ENCODE measurements at places on chromosomes 12 and 14. TPM values are rescaled to one million over a fixed set of nuclear protein-coding genes. Genes with fewer than 3 reads are reported as not detected.

GARIN6 gene
- total RNA-seq: not detected

JAG2 gene
- total RNA-seq: 5.0 TPM

DNA sequence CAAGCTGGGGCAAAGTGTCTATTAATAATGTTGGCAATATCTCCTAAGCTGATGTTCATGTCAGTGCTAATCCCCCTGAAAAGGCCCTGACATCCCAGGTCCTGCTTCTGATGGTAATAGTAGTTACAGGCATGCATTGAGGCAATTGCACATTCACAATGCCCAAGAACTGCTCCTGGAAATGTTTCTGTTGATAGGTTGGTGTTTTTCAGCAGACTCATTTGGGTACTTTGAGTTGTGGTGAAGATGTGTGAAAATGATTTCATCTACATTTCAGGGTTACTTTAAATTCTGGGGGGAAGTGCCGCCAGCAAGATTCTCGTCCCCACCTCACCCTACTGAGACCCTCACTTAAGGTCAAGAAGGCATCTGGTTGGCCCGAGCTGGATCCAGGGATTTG lies 92.9 kb downstream of the BBS10 start:
- DNase-seq: no peak

- DNase-seq: no peak
Observed at GRCh38 chr12:44314007-44314500, 478.2 kb downstream of the TMEM117 start.

CACNA1C gene
- 1.2 TPM for total RNA-seq

GRCh38 chr14:92413379-92413778 lies 90.4 kb downstream of the SLC24A4 start:
- no peak for DNase-seq

DNA sequence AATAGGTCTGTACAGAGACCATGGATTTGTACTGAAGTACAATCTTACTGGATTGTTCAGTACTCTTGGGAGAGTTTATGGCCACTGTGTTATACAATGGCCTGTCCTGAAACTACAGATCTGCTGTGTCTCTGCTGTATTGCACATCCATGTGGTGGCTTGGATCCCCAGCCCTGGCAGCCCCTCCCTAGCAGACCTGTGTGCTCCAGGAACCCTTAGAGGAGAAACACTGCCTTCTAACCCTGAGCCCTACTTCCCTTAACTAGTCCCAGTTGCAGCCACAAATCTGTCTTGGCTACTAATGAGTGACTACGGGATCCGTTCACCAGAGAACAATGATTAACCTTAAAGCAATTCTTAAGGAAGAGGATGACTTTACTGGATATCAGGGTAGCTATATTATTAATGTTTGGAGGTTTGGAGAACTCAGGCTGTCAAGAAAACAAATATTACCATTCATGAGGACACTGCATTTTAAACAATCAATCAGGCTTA lies 27.7 kb downstream of the RNF34 start:
- peak; percentile 25 for DNase-seq

- DNase-seq: no peak
Observed at GRCh38 chr14:89669193-89669592, 252.2 kb upstream of the FOXN3 start.

GRCh38 chr14:77242752-77243151 lies 28.3 kb downstream of the NGB start:
- DNase-seq: no peak

ACSM4 gene
- not detected for total RNA-seq

VRTN gene
- 0.03 TPM for total RNA-seq

GRCh38 chr14:61630399-61631044 lies 64.8 kb upstream of the HIF1A start:
- no peak for DNase-seq

MYF6 gene
- total RNA-seq: not detected

KCNJ8 gene
- total RNA-seq: 1.4 TPM

DNA sequence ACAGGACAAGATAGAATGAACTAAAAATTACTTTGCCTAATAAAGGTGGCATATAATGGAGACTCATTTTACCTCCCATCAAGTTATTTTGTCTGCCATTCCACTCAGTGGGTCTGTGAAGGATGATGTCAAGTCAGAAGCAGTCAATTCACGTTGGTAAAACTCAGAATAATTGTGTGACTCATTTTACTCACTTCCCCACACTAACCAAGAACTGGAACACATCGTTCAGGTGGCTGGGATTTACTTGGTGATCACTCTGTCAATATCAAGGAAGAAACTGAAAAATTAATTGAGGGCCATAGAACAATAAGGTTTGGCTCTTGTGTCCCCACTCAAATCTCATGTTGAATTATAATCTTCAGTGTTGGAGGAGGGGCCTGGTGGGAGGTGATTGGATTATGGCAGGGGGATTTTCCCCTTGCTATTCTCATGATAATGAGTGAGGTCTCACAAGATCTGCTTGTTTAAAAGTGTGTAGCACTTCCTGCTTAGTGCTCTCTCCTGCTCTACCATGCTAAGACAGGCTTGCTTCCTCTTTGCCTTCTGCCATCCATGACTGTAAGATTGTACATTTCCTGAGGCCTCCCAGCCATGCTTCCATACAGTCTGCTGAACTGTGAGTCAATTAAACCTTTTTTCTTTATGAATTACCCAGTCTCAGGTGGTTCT lies 35.7 kb upstream of the GTF2A1 start:
- DNase-seq: no peak

ZNF891 gene
- 0.52 TPM for total RNA-seq

SLC6A15 gene
- total RNA-seq: 6.2 TPM
